ENCODE measurements at places on chromosomes 5 and 9. TPM values are rescaled to one million over a fixed set of nuclear protein-coding genes. Genes with fewer than 3 reads are reported as not detected.
A peak's percentile ranks its signal among the peaks of the same experiment; 100 is the strongest.

DNA sequence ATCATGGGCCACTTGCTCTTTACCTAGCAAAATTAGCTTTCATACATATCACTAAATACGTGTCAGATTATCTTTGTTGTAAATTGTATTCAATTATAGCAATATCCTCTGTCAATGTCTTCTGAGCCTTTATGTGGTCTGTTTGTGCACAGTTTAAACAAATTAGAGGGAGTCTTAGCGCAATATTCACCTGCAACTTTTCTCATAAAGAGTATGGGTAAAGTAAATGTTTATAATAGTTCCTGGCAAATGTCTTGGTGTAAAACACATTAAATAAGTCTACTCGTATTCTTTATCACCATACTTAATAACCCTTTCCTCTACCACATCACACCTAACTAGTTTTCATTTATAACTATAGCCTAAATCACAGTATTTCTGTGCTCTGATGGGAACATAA, 169.0 kb downstream of the PCSK1 start:
- DNase-seq = no peak

- DNase-seq = peak; percentile 69
Measured at GRCh38 chr9:109604781-109605180, 106.7 kb upstream of the PTPN3 start.

DNA sequence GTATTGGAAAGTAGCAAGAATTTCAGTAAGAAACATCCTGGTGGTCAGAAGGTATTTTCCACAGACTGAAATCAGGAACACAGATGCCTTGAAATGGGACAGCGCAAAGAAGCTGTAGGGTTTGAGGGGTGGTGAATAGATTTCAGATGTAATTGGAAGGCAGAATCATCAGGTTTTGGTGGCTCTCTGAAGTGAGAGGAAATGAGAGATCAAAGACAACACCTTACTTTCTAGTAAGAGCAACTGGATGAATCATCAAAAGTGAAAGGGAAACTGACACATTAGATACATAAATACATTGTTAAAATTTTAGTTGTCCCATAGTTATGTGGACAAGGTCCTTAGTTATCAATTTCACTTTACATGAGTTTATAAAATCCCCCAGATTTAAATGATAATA, 188.2 kb upstream of the SLC27A6 start:
- peak; percentile 45 for DNase-seq

GRCh38 chr5:138463419-138464007, 1.8 kb upstream of the EGR1 start:
- DNase-seq = no peak

DNA sequence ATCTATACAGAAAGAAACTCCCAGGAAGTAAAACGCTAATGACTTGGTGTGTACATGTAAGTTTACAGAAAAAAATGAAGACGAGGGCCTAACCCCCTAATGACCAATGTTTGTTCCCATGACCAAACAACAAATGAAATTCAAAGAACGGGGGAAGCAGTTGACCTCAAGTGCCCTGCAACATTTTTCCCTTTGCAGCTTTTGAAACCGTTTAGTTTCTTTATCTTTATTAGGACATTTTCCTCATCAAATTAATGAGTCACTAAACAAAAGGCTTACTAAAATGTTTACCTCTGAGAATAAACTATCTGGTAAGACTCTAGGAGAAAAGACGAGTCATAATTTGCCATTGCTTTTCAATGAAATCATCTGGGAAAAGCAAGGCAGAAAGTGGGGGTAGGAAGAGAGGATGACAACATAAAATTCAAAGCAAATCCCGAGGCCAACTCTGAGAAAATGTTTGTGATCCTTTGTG, 57.4 kb downstream of the LHFPL2 start:
- peak; percentile 75 for DNase-seq

DNA sequence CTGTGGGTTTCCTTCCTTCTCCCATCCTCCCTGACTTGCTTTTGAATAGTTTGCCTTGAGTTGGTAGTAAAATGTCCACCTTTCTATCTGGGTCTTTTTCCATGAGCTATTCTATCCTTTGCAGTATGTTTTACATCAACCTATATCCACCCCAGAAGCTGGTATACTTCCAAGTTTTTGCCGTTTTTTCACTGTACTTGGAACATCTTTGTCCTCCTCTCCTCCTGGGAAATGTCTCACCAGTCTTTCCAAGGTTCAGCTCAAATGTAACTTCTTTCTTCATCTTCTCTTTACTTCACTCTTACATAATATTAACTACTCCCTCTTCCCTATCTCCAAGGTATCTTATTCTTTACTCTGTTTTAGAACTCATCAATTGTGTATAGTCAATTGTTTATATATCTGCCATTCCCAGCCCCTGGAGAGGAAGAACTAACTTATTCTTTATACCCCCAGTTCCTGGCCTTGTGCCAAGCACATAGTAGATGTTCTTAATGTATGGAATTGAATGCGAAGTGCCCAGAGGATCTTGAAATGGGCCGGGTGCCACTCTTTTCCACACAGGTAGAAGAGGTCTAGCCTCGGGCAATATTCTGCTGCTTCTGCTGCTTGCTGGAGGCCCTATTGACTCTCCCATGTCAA, 34.9 kb upstream of the SLC1A3 start:
- no peak for DNase-seq

- no peak for DNase-seq
Measured at GRCh38 chr5:82480331-82480730, 202.2 kb upstream of the RPS23 start.

GRCh38 chr5:104412649-104413240, 850.2 kb upstream of the NUDT12 start:
- peak; percentile 0 for DNase-seq

DNA sequence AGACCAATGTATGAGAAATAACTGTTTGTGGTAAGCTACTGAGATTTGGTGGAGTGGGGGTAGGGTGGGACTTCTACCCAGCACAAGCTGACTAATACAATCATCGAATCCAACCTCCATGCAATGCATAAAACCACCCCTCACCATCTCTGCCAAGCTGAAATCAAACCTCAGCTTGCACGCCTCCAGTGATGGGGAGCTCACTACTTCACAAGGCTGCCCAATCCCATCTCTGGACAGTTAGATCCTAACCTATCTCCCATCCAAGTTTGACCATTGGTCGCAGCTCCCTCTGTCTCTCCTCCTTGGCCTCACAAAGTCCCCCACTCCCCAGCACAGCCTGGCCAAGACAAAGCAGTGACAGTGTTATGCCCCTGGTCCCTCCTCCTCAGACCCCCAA, 47.0 kb upstream of the HRH2 start:
- no peak for DNase-seq

GRCh38 chr9:15509931-15510788, 610 bp downstream of the PSIP1 start:
- DNase-seq = peak; percentile 32

GRCh38 chr5:178069909-178070308, 43.4 kb upstream of the N4BP3 start:
- peak; percentile 34 for DNase-seq

- DNase-seq = no peak
Measured at GRCh38 chr9:137438591-137439157, 2.5 kb downstream of the ENTPD8 start.

DNA sequence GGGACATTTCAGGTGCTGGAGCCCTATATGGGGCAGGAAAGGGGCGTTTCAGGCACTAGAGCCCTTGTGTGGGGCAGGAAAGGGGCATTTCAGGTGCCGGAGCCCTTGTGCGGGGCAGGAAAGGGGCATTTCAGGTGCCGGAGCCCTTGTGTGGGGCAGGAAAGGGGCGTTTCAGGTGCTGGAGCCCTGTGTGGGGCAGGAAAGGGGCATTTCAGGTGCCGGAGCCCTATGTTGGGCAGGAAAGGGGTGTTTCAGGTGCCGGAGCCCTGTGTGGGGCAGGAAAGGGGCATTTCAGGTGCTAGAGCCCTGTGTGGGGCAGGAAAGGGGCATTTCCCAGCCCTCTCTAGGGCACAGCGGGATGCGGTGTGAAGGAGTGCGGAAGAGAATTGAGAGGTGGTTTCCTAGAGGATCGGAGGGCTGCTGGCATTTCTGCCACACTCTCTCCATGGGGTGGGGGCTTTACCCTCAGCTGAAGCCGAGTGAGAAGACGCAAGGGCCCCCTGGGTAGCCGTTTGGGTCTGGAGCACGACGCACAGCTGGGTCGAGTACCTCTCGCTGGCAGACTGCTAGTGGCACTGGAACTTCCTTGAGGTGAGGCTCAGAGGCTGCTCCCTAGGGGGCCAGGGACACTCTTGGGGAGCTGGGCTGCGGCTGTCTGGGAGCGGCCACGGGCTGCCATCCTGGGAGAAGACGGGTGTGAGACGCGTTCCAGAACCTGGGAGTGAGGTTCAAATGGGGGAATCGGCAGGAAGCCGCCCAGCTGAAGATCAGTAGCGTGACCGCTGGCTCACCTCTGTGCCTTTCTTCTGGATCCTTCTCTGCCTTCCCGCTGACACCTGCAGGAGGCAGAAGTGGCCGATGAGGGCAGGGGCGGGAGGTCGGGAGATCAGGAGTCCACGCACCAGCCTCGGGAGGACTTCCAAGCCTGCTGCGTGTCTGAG, 122.6 kb upstream of the IRX4 start:
- no peak for DNase-seq

GRCh38 chr5:95647886-95648860, 1.6 kb downstream of the RFESD start:
- no peak for DNase-seq

GRCh38 chr9:4317681-4318080, 17.8 kb upstream of the GLIS3 start:
- DNase-seq = no peak

- DNase-seq = no peak
Measured at GRCh38 chr5:120451445-120451844, 12.7 kb upstream of the PRR16 start.

DNA sequence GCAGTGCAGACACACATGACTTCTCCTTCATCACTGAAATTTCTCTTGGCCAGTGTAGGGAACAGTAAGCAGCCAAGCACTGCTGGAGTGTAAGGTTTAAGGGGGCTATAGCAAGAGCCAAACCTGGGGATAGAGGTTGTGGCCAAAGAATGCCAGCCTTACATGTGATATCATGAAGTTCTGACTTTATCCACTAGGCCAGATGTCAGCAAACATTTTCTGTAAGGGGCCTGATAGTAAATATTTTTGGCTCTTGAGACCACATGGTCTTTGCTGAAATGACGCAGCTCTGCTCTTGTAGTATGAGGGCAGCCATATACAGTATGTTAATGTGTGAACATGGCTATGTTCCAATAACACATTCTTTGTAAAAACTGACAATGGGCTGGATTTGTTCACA, 29.7 kb upstream of the FYB1 start:
- DNase-seq = no peak

DNA sequence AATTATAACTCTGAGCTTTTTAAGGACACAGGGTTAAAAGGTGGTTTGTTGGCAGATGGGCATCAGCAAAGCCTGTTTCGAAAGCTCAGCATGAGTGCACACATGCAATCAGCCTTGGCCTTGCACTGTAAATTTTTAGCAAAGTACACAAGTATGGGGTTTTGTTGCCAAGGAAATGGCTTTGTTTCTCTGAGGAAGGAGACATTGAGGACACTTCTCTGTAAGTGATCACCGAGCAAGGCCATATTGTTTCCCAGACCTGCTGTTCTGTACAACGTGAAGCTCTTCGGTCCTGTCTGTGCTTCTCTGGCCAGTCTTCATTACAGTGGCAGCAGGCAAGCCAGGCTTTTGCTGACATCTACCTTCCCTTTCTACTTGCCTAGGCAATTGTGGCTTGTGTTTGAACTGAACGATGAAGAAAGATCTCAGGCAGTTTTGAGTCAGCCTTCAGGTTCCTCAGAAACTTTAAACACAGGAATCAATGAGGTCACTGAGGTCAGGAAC, 27.9 kb upstream of the GLRX start:
- no peak for DNase-seq

- DNase-seq = no peak
Measured at GRCh38 chr5:95686651-95687050, 3.9 kb upstream of the SPATA9 start.

DNA sequence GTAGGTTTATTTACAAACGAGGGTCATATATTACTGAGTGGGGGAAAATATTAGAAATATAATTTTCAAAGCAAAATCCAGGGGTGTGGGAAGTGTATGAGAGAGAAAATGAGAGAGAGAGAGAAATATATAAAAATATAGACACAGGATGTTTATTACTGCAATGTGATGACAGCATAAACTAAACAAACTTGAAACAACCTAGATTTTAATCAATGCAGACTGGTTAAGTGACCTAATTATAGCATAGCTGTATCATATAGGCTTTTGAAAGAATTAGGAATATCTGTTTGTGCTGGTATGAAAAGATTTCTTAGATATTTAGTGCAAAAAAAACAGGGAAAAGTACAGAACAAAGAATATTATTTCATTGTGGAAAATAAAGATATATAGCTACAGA, 280.5 kb downstream of the ACTL7B start:
- no peak for DNase-seq

GRCh38 chr5:123262216-123262823, 160.9 kb downstream of the CEP120 start:
- no peak for DNase-seq

GRCh38 chr5:94818904-94819303, 200.4 kb downstream of the SLF1 start:
- no peak for DNase-seq

Gene HRCT1
- total RNA-seq = 1.8 TPM

Gene MVB12B
- total RNA-seq = 7.6 TPM

Gene DPYSL3
- total RNA-seq = 11.3 TPM

Gene MARVELD2
- total RNA-seq = 2.0 TPM

Gene WWC1
- total RNA-seq = 0.44 TPM

Gene ENTPD2
- not detected for total RNA-seq

Gene GLRA1
- total RNA-seq = not detected

Gene IL9
- not detected for total RNA-seq

Measured in lung microvascular endothelial cell (primary cell).